OCI-M1 (cell line): ENCODE measurements at places on chromosomes 12 and 14.

DNA sequence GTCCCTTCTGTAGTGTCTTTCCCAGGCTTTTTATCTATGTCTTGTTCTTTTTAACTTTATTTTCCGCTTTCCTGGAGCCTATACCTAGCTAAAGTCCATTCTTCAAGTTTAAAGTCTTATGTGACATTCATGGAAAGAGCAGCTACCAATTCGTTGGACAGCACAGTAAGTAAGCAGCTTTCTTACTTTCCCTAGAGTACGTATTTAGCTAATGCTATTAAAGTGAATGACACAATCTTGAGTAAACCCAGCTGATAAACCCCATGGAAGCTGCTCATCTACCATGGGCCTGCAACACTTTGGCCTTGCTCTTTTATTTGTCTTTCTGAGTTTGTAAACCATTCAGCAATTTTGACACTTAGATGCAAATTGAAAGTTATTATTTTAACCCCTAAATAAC is 30.0 kb downstream of the ALX1 start:
- no peak for DNase-seq

DNA sequence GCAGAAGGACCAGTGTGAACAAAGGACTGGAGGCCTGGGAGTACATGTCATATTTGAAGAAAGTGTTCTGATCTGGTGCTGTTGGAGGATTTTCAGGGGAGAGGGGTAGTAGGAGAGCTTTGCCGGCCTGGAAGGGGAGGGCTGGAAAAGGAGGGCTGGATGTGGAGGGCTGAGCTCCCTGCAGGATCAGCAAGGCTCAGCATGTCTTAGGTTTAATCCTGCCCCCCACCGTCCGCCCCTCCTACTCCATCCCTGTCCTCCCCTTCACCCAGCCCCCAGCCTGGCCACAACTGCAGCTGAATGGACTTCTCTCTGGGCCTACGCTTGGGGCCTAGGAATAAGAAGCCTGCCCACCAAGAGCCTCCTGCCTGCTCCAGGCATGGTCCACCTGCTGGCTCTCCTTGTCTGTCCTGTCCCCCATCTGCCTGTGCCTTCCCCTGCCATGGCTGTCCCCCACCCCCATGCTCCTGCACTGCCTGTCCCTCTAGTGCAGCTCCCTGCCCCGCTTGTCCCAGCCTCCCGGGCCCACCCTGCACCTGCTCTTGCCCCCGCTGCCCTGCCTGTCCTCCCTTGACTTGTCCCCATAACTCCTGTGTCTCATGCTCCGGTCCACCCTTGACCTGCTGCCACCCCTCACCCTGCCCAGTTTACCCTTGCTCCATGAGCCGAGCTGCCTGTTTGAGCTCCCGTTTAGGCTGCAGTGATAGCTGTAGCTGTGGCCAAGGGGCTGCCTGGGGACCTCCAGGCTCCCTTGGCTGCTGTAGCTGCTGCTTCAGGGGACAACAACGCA is 9.8 kb upstream of the RARG start:
- DNase-seq, result no peak

- DNase-seq, result peak; percentile 84
These were observed 40.9 kb downstream of the TSHR start for GRCh38 chr14:80996049-80996901.

DNA sequence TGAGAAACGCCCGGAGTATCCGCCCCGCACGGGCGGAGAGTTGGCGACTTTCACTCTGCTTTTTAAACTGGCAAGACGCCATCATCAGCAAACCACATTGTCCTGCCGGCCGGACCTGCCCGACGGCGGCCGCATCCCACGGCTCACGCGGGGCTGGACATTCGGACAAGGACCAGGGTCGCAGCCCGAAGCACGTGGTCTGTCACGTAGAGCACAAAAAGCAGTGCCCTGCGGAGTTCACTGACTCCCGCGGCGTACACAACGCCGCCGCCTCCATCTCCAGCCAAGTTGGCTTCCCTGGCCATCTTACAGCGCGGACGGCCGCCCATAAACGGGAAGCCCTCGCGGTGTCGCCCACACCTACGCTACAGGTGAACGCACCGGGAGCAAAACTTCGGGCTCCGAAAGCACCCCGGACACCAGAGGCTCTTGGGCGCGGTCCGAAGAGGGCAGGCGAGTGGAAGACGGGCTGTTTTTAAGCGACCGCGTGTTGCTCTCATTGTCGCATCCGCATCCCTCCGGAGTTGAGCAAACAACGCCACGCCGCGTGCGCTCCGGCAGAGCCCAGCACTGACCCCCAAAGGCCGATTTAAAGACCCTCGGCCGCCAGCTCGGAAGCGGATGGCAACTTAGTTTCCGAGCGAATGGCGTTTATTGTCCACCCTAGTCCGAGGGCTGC is 966 bp downstream of the SINHCAF start:
- peak; percentile 74 for DNase-seq

GRCh38 chr12:104792570-104792969 is 165.5 kb downstream of the SLC41A2 start:
- DNase-seq, result peak; percentile 21

DNA sequence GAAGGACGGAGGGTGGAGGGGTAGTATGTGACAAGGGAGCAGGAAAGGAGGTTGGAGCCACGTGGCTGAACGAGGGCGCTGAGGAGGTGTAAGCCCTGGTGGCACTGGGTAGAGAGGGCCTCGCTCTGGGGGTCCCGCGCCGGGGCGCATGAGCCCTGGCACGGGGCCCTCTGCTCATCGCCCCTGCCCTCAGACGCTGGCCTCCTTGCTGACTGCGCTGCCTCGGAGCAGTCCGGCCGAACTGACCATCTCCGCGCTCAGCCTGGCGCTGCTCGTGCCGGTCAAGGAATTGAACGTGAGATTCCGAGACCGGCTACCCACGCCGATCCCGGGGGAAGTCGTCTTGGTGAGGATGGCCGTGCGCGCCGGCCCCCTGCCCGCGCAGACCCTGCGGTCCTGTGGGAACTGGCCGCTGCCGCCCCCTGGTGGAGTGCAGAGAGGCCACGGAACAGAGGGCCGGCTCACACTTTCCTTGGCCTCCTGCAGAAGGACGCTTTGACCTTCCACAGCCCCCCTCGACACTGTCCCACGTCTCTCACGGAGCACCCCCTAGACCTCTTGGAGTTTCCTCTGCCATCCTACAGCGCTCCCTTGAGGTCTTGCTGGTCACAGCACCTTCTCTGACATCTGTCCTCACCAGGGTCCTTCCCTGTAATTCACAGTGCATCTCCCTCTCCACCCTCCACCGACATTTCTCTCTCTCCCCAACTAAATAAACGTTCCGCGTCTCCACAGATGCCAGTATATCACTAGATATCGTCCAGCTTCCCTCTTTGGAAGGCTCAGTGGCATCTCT is 10.5 kb downstream of the ARHGEF25 start:
- peak; percentile 70 for DNase-seq

DNA sequence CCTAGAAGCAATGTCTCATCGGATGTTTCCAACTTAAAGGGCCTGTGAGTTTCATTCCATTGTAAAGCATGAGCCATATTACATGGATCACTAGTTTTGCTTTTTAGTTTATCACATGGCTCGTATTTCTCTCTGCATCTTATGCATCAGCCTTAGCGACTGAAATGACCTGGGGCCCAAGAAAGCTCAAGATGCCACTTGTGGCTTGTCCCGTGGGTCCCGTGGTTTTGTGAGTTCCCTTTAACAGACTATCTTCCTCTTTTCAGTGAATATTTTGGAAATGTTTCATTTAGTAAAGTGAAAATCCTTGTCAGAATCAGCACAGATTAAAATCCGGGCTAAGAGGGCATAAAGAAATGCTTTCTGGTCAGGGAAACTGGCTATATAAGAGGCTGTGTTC is 86.2 kb upstream of the PPM1H start:
- DNase-seq, result peak; percentile 60

GRCh38 chr12:53601296-53601847 is 24.8 kb downstream of the ATF7 start:
- no peak for DNase-seq

GRCh38 chr12:67892259-67893021 is 96.8 kb upstream of the IFNG-AS1 start:
- no peak for DNase-seq

- DNase-seq, result peak; percentile 51
These were observed 24.7 kb downstream of the INSM2 start for GRCh38 chr14:35558680-35559079.

DNA sequence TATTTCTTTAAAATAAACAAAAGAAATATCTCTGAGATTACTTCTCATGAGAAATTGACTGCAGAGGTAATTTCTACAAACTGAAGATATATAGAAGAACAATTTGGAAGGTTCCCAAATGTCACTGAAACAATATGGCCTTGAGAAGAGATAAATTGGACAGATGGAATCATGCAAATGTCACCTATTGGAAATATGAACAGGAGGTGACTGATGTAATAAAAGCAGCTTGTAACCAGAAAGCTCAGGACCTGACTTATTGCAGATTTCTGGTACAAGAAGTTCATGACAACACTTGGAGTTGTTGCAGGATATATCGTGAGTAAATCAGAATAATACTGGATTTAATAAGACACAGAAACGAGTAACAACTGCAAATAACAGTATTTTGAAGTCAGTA is 93.3 kb upstream of the TRHDE start:
- no peak for DNase-seq

DNA sequence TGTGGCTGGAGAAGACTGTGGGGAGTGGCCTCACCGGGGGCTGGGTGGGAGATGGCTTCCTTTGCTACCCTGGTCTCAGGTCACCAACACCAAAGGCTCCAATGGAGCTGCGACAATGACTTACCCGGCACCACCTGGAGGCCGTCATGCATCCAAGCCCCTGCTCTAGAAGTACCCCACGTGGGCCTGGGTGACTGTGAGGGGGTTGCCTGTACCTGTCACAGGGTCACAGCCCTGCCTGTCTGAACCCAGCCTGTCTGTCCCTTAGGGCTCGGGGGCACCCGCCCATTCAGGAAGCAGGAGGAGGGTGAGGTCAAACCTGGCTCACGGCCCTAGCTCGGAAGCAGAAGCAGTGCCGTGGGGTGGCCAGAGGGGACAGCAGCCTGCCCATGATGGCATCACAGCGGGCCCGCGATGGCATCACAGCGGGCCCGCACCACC is 18.9 kb downstream of the ABCB9 start:
- no peak for DNase-seq

- DNase-seq, result no peak
These were observed 30.1 kb downstream of the MED13L start for GRCh38 chr12:116247377-116247776.

DNA sequence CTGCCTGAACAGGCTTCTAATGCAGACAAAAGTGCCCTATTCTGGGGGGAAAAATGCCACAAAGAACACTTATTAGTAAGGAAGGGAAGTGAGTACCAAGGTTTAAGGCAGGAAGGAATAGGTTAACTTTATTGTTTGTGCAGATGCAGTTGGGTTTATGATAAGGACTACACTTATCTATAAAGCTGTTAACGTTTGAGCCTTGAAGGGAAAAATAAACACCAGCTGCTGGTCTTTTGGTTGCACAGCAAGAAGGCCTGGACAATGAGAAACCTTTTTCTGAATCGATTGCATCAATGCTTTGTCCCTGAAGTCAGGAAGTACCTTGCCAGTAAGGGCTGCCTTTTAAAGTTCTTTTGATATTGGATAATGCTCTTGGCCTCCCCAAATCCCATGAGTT is 407.8 kb downstream of the ATP23 start:
- peak; percentile 10 for DNase-seq

DNA sequence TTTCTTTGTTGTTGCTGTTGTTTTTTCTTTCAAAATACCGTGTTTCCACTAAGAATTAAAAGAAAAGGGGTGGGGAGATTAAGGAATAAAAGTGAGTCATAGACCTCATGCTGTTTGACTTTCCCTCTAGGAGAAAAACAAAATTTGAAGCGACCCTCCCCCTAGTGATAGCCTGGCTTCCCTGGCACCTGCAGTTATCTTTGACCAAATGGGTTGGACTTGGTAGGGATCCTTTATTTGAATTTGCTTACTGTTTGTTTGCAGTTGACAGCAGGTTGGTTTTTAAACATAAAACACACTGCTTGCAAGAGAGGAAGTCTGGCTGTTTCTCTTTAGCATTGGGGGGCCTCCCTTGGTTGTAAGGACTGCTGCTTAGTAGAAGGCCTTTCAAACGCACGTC is 14.0 kb downstream of the OTX2 start:
- DNase-seq, result no peak

GRCh38 chr12:100956311-100956852 is 161.8 kb downstream of the ANO4 start:
- DNase-seq, result no peak

- peak; percentile 6 for DNase-seq
These were observed 128.6 kb upstream of the PLEKHG7 start for GRCh38 chr12:92574051-92574783.

DNA sequence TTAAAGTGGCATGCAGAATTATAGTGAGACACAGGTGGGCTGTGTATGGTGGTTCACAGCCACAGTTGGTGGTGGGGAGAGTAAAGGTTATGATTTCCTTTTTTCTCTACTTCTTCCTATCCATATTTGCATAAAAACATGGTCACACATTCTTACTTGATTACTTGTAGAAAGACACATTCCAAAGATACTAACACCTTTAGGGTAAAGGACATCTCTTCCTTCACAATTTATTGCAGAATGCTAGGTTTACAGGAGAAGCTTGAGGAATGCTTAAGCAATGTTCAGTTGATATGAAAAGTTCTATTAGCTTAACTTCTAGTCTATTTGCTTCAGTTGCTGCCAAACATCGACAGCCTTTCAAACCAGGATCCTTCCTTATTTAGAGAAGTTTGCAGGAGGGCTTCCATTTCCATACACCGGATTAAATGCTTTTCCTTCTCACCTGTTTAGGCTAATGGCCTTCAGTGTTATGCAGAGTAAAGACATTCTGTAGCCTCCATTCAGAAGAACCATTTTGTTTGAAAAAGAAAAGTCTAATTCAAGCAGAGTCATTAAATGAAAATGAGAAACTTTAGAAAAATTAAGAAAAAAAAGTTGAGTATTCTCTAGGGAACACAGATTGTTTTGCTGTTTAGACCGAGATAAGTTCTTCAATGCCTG is 2.6 kb upstream of the PHC1 start:
- no peak for DNase-seq

DNA sequence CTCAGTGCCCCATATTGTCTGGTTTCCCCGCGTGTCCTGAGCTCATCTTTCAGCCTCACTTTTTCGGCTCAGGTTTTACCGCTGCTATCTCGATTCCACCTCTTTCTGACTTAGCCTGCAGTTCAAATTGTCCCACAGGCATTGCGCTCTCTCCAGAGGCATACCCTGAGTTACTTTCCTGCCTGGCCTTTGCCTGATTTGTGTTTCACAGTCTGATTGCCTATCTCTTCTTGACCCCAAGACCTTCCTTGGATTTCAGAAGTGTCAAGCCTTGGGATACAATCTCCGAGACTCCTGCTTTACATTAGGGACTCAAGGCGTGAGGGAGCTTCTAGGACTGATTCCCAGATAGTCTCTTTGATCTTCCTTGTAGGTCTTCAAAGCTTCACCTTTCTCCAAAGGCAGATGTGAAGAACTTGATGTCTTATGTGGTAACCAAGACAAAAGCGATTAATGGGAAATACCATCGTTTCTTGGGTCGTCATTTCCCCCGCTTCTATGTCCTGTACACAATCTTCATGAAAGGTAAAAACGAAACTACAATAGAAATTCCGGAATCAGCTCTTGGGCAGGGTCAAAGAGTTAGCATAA is 629 bp downstream of the LETMD1 start:
- peak; percentile 66 for DNase-seq

GRCh38 chr12:64452559-64453329 is 824 bp downstream of the TBK1 start:
- peak; percentile 86 for DNase-seq

- no peak for DNase-seq
These were observed 90.9 kb upstream of the DCN start for GRCh38 chr12:91273560-91273959.
